ENCODE measurements at places on chromosomes 1 and 21.

DNA sequence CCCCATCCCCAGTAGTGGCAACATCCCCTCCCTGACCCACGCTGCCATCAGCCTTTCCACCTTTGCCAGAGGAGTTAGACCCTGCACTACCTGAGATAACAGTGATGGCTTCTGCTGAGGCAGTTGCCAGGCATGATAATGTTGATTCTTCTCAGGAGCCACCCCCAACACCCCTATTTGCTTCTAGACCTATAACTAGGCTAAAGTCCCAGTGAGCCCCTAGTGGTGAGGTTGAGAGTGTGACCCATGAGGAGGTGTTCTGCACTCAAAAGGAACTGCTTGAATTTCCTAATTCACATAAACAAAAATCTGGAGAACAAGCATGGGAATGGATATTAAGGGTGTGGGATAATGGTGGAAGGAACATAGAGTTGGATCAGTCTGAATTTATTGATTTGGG is 159.6 kb upstream of the COL11A1 start:
- no peak for DNase-seq

DNA sequence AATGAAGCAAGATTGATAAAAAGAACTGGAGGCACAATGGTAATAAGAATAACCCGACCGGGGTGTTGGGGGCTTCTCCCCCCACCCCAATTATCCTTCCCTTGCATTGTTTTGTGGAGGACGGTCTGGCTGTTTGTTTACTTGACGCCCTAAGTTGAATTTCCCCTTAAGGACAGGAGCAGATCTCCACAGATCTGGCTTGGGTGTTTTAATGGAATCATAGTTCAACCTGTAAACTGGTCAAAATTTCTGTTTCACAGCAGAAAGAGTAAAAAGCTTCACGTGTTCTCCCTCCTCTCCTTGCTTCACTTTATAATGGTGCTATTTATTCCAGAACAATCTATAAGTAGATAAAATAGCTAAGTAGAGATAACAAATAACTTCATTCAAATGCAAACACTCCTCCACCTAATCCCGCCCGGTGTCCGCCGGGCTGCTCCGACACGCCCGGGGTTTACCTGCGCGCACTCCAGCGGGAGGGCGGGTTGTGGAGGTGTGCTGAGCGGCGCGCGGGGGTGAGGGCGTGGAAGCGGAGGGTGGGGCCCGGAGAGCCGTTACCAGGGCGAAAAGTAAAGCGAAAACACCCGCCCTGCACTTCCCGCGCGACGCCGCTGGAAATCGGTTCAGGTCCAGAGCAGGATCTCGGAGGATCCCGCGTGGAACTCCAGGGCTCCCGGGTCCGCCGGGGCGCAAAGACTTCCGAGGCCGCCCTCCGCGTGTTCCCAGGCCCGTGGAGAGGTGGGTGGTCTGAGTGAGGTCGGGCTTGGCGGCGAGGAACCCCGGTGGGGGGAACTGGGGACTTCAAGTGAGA is 2.0 kb upstream of the ATF3 start:
- peak; percentile 44 for DNase-seq

DNA sequence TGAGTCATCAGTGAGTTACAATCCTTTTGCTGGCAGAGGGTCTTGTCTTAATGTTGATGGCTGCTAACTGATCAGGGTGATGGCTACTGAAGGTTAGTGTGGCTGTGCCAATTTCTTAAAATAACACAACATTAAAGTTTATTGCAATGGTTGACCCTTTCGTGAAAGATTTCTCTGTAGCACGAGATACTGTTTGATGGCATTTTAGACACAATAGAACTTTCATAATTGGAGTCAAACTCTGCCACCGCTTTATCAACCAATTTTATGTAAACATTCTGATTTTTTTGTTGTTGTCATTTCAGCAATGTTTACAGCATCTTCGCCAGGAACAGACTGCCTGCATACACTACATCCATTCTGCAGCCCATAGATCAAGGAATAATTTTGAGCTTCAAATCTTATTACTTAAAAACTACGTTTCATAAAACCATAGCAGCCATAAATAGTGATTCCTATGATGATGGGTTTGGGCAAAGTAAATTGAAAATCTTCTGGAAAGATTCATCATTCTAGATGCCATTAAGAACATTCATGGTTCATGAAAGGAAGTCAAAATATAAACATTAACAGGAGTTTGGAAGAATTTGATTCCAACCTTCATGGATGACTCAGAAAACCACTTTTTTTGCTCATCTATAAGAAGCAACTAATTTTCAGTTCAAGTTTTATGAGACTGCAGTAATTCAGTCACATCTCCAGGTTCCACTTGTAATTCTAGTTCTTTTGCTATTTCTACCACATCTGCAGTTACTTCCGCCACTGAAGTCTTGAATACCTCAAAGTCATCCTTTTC is 85.9 kb downstream of the TYW3 start:
- no peak for DNase-seq

GRCh38 chr1:22711591-22712501 is 1.2 kb downstream of the EPHB2 start:
- no peak for DNase-seq

DNA sequence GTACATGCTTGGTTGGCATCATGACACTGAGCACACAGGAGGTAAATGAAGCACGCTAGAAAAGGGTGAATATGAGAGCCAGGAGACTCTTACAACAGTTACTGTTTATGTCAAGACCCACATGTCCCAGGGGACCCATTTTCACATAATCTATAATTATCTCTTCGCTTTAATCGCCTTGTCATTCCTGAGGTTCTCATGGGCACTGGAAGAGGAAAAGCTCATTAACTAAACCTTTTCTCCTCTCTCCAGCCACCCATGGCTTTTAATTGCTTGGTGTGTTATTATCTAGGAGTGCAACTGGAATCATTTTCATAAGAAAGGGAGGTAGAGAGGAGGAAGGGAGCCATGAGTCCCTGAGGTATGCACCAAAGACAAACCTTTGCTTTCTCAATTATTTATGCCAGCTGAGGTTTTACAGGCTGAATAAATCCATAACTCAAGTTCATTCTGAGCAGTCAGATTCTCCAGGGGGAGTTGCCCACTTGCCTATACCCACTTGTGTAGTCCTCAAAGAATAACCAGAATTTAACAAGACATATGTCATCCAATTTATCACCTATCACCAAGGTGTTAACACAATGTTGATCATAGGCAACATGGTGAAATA is 77.4 kb downstream of the ACBD6 start:
- DNase-seq: no peak

- no peak for DNase-seq
Observed at GRCh38 chr1:214761030-214761429, 158.0 kb downstream of the CENPF start.

DNA sequence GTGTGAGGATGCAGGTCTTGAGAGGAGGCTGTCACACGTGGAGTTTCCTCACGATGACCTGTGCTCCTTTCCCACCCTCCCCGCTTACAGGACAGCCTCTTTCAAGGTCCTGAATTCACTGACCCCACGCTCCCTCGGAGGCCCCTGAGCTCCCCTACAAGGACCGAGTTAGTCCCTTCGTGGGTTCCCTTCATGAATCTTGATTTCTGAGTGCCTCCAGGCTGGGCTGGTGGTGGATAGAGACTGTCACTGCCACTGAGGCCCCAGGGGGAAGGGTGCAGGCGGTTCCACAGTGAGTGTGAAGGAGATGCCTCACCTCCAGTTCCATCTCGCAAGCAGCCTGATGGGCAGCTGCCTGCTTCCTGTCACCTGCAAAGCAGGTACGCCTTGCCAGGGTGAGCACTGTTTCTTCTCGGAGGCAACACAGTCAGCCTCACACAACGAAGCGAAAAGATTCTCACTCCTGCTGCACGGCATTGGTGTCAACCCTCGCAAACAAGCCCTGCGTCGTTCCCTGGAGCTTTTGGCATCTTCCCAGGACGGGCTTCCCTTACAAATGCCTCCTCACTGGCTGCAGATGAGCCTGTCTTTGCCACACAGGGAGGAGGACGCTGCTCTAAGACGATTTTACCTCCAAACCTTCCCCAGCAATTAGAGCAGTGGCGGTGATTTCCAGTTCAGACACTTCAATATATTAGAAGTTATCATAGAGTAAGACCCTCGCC is 26.7 kb upstream of the PCP4 start:
- no peak for DNase-seq

GRCh38 chr1:211490821-211491415 is 1.0 kb downstream of the RD3 start:
- DNase-seq: no peak

- DNase-seq: no peak
Observed at GRCh38 chr1:109642626-109643025, 13.3 kb upstream of the GSTM4 start.

- DNase-seq: no peak
Observed at GRCh38 chr1:228702433-228702832, 32.8 kb upstream of the RHOU start.

GRCh38 chr1:94602316-94602715 is 60.8 kb upstream of the F3 start:
- no peak for DNase-seq

DNA sequence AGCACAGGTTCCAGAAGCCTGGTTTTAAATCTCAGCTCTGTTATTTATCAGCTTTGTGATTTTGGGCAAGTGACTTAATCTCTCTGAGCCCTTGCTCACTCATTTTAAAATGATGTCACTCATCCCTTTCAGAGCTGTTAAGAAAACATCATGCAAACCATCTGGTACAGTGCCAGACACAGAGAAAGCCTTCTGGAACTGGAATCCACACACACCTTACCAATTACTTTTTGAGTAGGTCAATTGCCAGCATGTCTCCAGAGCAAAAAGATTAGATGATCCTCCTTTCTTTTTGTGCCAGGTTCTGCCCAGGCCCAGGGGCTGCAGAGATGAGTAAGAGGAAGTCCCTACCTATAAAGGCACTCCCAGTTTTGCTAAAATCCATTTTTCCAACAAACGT is 61.3 kb downstream of the ROR1 start:
- no peak for DNase-seq

DNA sequence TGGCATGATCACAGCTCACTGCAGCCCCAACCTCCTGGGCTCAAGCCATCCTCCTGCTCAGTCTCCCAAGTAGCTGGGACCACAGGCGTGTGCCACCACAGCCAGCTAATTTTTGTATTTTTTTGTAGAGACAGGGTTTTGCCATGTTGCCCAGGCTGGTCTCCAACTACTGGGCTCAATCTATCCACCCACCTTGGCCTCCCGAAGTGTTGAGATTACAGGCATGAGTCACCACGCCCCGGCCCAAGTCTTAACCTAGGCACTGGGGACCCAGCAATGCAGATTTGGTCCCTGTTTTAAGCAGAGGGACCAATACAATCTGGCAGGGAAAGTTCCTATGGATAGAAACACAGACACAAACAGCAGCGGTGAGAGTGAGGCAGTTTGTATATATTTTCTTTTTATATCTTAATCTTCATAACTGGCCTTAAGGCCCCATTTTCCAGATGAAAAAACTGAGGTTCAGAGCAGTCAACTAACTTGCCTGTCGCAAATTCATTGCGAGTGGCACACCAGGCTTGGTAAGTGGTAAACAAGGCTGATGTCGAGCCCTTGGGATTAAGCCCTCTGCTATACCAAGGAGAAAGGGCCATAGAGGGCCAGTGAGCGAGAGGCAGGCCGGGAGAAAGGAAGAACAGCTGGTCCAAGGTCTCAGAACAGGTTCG is 77.8 kb upstream of the TINAGL1 start:
- no peak for DNase-seq

- peak; percentile 55 for DNase-seq
Observed at GRCh38 chr1:226608699-226609505, 60.3 kb downstream of the STUM start.

GRCh38 chr1:162283657-162284056 is 93.0 kb downstream of the SPATA46 start:
- DNase-seq: no peak

- no peak for DNase-seq
Observed at GRCh38 chr1:52454779-52455178, 50.4 kb downstream of the PRPF38A start.

DNA sequence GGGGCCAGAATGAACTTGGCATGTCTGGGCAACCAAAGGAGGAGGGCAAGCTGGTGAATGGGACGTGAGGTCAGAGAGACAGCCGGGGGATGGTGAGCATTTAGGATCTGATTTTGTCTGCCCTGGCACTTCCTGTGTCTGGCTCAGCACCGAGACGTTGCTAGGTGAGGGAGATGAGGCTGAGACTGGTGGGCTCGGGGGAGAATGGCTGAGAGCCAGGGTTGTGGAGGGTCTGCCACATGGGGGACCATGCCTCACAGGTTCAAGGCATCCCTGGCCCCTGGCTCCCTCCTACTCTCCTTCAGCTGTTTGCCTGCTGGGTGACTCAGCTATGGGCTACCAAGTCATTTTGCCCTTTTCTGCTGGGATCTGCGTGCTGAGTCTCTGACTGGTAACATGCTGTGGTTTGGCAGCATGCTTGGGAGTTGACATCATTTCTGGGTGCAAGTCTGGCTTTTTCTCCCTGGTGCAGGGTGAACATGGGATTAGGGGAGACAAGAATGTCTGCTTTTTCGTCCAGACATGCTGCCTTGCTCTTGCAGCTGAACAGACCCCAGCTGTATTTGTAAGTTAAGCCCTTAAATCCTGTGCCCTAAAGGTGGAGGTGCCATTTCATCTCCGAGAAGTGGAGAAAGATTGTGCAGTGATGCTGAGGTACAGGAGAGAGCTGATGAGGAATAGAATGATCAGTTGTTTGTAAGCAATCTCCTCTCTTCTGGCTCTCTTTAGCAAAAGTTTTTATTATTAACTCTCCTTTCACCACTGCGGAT is 17.6 kb downstream of the GALNT2 start:
- no peak for DNase-seq

- DNase-seq: no peak
Observed at GRCh38 chr1:78491451-78492071, 787 bp downstream of the PTGFR start.

- DNase-seq: no peak
Observed at GRCh38 chr1:171941920-171942319, 100.6 kb downstream of the DNM3 start.

GRCh38 chr1:27773826-27774445 is 917 bp downstream of the STX12 start:
- DNase-seq: no peak

DNA sequence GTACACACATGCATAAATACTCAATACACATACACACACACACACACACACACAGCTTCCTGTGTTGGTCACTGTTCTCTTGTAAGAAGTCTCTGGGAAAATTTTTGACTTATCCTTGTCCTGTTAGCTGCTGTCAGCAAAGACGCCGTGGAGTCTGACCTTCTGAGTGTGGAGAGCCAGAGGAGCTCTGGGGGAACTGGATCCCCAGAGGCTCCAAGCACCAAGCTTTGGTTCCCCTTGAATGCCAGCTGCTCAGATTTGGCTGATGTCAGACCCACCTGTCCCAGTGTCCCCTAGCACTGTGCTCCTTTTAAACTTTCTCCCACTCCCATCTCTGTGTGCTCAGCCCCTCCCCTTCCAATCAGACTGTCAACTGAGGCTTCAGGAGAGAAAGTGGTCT is 319.1 kb downstream of the CAMTA1 start:
- DNase-seq: no peak

GRCh38 chr1:246971090-246971721 is 36.7 kb downstream of the ZNF695 start:
- peak; percentile 42 for DNase-seq

DNA sequence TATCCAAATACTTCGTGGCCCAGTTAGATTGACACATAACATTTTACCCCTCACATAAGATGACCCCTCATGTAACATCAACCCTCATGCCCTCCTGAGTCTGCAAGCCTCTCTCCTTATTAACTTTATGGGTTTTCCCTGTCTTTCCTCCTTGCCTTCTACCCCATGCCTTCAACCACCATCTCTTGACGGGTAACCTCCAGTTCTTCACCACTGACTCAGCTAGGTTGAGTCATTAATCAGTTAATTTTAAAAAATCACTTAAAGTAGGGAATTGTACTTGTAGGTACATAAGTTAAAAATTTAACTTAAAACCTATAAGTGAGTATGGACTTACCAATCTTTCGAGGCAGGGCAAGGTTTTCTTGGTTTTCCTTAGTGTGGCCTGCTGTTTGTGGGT is 330.7 kb downstream of the CAMTA1 start:
- DNase-seq: no peak

All from stimulated activated CD4-positive, alpha-beta T cell treated with anti-CD3 and anti-CD28 coated beads, Interleukin-1b, Interleukin-23, amount 100 ng/mL, for 4 hours (primary cell).